NCI-H524 (cell line): ENCODE measurements at places on chromosomes 6 and 20.
A peak's percentile ranks its signal among the peaks of the same experiment; 100 is the strongest.

- no peak for DNase-seq
Observed at GRCh38 chr20:47915495-47915894, 130.2 kb upstream of the SULF2 start.

- peak; percentile 68 for DNase-seq
Observed at GRCh38 chr6:137271245-137272183, 52.3 kb upstream of the IFNGR1 start.

DNA sequence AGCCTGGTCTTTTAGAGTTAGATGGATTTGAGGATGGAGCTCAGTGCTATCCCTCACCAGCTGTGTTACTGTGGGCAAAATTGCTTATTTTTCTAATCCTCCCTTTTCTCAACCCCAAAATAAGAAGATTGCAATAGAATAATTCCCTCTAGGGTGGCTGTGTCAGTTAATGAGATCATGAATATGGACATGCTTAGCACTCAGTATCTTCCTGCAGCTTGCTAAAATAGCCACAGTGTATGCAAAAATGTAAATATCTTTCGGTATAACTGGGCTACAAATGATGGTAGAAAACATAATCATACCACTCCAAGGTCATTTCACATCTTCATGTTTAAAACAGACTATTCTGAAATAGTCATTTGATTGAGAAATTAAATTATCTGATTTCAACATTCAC lies 35.7 kb downstream of the ZNF334 start:
- no peak for DNase-seq

DNA sequence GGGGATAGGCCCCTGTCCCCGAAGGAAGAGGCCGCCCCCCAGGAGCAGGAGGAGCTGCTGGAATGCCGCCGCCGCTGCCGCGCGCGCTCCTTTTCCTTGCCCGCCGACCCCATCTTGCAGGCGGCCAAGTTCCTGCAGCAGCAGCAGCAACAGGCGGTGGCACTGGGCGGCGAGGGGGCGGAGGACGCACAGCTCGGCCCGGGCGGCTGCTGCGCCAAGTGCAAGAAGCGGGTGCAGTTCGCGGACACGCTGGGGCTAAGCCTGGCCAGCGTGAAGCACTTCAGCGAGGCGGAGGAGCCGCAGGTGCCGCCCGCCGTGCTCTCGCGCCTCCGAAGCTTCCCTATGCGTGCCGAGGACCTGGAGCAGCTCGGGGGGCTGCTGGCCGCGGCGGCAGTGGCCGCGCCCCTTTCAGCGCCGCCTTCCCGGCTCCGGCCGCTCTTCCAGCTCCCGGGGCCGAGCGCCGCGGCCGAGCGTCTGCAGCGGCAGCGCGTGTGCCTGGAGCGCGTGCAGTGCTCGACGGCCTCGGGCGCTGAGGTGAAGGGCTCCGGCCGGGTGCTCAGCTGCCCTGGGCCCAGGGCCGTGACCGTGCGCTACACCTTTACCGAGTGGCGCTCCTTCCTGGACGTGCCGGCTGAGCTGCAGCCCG lies 630 bp downstream of the PPP1R3G start:
- DNase-seq: peak; percentile 56

- no peak for DNase-seq
Observed at GRCh38 chr20:48621376-48622078, 206.3 kb downstream of the PREX1 start.

DNA sequence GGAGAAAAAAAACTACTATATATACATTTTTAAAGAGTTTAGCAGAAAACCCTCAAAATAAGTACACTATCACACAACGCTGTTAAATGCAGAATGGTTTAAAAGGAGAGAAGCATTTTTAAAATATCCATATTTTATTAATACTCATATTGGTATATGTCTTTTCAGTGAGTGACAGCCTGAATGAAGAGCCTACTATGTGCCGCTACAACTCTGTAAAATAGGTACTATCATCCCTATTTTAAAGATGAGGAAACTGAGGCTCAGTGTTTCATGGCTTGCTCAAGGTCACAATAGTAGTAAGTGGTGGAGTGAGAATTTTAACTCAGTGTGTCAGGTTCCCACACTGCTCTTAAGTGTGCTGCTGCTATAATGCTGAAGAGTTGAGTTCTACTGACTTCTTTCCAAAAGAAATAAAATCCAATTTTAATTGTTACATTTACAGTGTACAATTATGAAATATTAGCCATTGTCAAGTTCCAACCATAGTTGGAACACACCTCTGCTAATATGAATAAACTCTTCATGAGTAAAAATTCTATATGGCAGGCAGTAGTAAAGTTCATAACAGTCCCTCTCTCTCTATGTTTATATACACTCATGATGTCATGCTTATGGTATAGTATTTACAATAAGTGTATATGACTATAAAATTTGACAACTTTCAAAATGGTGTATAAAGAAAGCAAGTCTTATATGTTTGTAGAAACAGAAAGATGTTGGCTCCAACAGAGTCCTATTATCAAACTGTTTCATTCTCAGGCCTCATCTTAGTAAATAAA lies 3.1 kb downstream of the FAM184A start:
- no peak for DNase-seq
